Peyer's patch (tissue), 4 donors: ENCODE measurements at places on chromosomes 3 and 15. TPM values are rescaled to one million over a fixed set of nuclear protein-coding genes. Genes with fewer than 3 reads are reported as not detected.

MORC1 gene
- 0.54 TPM for total RNA-seq

DNA sequence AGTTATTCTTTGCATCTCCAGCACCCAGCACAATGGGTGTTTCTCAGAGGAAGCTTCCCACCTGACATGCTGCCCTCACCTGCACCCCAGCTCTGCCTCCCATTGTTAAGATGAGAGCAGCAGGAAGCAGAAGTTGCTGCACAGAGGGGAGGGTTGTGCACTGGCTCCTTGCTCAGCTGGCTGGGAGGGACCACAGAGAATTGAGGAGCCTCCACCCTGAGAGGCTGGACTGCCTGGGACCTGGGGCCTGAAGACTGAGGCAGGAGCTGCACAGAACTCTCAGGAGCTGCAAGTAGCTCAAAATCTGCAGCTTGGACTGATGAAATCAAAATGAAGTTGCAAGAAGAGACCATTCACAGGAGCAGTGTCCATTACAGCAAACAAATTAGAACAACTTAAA is 222.3 kb upstream of the LINGO1 start:
- no peak overlapping the region for H3K4me3 ChIP-seq
- H3K27ac ChIP-seq = no peak overlapping the region
- no peak for DNase-seq
- no peaks in the 10 kb centered on the region for H3K27me3 ChIP-seq
- H3K36me3 ChIP-seq = no peaks in the 10 kb centered on the region

TP63 gene
- 0.27 TPM for total RNA-seq

- peak overlapping the region; percentile 1 for H3K27ac ChIP-seq
- no peak for DNase-seq
- no peaks in the 10 kb centered on the region for H3K4me1 ChIP-seq
- no peaks in the 10 kb centered on the region for H3K27me3 ChIP-seq
- H3K36me3 ChIP-seq = no peaks in the 10 kb centered on the region
Observed at GRCh38 chr15:93048759-93049161, 40.3 kb downstream of the RGMA start.

METTL6 gene
- 9.5 TPM for total RNA-seq

- H3K4me3 ChIP-seq = no peak overlapping the region
- no peak for DNase-seq
- no peak overlapping the region for H3K27ac ChIP-seq
- no peaks in the 10 kb centered on the region for H3K4me1 ChIP-seq
Observed at GRCh38 chr3:35674451-35675109, 35.3 kb downstream of the ARPP21 start.

EIF3J gene
- total RNA-seq = 46.6 TPM

DNA sequence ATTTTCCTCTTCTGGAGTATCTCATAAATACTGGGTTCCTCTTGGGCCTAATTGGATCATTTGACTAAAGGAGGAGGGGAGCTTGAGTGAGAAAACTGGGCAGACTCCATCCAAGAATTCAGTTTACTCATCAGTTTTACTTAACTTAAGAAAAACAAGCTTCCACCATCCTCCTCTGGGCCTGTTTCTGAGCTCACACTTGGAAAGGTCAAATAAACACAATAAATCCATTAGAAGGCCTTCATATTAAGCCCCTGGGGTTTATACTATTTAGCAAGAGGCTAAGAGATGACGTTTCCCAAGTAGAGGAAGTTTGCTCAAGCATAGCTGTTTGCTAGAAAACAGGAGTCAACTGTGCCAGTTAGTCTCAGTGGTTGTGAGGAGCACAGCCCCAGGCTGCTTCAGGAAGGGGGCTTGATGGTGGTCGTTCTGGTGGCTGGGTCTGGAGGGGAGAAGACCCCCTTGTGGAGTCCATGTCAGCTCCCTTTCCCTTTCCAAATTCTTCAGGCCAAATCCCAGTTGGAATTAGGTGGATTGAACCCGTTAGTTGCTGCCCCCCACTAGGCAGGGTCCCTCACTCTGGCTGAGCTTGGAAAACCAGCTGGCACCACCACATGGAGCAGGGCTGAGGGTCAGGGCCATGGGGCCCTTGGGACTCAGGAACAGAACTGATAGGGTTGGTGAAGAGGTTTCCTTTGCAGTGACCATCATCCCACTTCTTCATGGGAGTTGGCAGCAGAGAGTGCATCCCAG is 64.8 kb downstream of the SPSB4 start:
- H3K27me3 ChIP-seq = no peaks in the 10 kb centered on the region
- no peak overlapping the region for H3K4me3 ChIP-seq
- DNase-seq = no peak
- peak overlapping the region; percentile 31 for H3K27ac ChIP-seq

DNA sequence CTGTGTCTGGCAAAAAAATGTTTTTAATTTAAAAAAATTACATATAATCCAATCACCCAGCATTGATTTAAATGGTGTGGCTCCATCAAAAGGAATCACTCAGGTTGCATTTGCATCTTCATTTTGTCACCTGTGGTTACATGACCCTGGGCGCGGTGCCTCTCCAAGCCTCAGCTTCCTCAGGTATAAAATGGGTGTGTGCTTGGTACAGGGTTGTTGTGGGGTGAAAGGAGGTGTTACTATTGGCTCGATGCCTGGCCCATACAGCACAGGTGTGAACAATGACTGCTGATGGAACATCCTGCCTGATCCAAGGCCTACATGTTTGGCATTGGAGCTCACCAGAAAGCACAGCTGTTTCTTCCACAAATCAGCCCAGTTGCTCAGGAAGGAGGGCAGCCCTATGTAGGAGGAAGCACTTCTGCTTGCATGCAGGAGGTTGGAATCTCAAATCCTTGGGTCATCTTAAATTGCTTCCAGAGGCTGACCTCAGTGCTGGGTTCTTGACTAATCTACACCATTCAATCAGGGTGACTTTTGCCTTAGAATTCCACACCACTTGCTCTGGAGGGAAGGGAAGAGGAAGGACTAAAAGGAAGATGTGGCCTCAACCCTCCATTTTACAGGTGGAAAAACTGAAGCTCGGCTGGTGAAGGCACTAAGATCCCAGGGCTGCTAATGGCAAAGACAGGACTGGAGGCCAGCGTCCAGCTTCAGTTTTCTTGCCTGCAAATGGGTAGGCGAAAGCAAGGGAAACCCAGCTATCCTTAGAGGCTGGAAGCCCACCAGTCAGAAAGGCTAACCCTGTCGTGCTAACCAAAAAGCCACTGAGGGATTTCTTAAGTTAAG is 31.7 kb downstream of the BHLHE40 start:
- no peaks in the 10 kb centered on the region for H3K36me3 ChIP-seq
- H3K4me1 ChIP-seq = peaks cover 8% of the 10 kb centered on the region
- H3K4me3 ChIP-seq = no peak overlapping the region
- no peak overlapping the region for H3K27ac ChIP-seq

GRCh38 chr3:11898611-11899325 is 52.1 kb upstream of the TAMM41 start:
- H3K36me3 ChIP-seq = no peaks in the 10 kb centered on the region
- DNase-seq = no peak
- no peak overlapping the region for H3K4me3 ChIP-seq
- no peaks in the 10 kb centered on the region for H3K4me1 ChIP-seq
- H3K27ac ChIP-seq = no peak overlapping the region
- no peaks in the 10 kb centered on the region for H3K27me3 ChIP-seq

GRCh38 chr3:138426211-138426610 is 8.2 kb upstream of the ESYT3 start:
- H3K4me3 ChIP-seq = no peak overlapping the region
- DNase-seq = no peak
- H3K4me1 ChIP-seq = no peaks in the 10 kb centered on the region
- H3K27me3 ChIP-seq = no peaks in the 10 kb centered on the region
- H3K36me3 ChIP-seq = no peaks in the 10 kb centered on the region
- H3K27ac ChIP-seq = no peak overlapping the region

DNA sequence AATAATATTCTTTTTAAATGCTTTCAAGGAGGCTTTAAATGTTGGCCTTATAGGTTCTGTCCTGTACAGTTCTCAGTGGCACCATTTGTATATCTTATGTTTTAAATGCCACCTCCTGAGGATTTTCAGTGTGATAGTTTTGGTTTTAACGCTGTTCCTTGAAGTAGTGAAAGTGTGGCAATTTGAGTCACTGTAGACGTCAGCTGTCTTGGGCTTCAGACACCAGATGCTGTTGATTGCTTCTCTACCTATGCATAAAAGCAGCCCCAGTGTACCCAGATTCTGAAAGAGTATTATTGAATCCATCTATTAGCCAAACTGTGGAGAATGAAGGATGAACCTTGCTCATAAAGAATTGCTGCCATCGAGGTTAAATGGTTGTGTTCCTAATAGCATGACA is 316.8 kb upstream of the GBE1 start:
- no peaks in the 10 kb centered on the region for H3K4me1 ChIP-seq
- H3K27ac ChIP-seq = no peak overlapping the region
- no peaks in the 10 kb centered on the region for H3K36me3 ChIP-seq

DNA sequence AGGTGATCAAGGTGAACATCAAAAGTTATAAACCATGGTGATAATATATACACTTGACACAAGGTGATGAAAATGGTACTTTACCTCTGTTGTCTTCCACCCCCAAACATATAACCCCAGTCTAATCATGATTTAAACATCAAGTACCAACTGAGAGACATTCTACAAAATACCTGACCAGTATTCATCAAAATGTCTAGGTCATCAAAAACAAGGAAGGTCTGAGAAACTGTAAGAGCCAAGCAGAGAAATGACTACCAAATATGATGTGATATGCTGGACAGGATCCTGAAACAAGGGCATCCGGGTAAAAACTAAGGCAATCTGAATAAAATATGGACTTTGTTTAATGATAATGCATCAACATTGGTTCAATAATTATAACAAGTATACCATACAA is 27.8 kb downstream of the EDC3 start:
- H3K27me3 ChIP-seq = no peaks in the 10 kb centered on the region
- H3K4me3 ChIP-seq = no peak overlapping the region
- DNase-seq = no peak
- H3K27ac ChIP-seq = no peak overlapping the region
- H3K36me3 ChIP-seq = no peaks in the 10 kb centered on the region
- H3K4me1 ChIP-seq = no peaks in the 10 kb centered on the region

DNA sequence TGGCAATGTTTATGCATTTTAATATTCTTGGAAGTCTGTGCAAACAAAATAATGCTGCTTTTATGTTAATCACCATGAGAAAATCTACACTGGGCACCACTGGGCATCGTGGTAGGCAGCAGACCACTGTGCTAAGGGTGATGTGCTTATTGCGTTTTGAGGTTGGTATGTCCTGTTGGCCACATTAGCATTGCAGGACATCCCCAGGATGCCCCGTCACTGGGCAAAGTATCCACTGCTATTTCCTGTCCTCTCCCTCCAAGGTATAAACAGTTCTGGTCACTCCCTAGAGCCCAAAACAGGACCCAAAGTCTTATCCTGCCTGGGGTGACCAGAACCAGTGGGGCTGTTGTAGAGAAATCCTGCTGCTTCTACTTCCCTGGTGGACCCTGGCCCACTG is 284.2 kb upstream of the ROPN1 start:
- no peak overlapping the region for H3K4me3 ChIP-seq
- no peaks in the 10 kb centered on the region for H3K27me3 ChIP-seq
- H3K27ac ChIP-seq = peak overlapping the region; percentile 37
- H3K4me1 ChIP-seq = no peaks in the 10 kb centered on the region
- no peaks in the 10 kb centered on the region for H3K36me3 ChIP-seq

- H3K36me3 ChIP-seq = no peaks in the 10 kb centered on the region
- no peaks in the 10 kb centered on the region for H3K27me3 ChIP-seq
- DNase-seq = no peak
- no peak overlapping the region for H3K4me3 ChIP-seq
- H3K4me1 ChIP-seq = no peaks in the 10 kb centered on the region
Observed at GRCh38 chr15:39685367-39685766, 97.3 kb downstream of the FSIP1 start.

- peaks cover 3% of the 10 kb centered on the region for H3K4me1 ChIP-seq
- H3K4me3 ChIP-seq = no peak overlapping the region
- H3K27ac ChIP-seq = no peak overlapping the region
- no peak for DNase-seq
Observed at GRCh38 chr3:47156396-47156795, 7.5 kb downstream of the SETD2 start.

DNA sequence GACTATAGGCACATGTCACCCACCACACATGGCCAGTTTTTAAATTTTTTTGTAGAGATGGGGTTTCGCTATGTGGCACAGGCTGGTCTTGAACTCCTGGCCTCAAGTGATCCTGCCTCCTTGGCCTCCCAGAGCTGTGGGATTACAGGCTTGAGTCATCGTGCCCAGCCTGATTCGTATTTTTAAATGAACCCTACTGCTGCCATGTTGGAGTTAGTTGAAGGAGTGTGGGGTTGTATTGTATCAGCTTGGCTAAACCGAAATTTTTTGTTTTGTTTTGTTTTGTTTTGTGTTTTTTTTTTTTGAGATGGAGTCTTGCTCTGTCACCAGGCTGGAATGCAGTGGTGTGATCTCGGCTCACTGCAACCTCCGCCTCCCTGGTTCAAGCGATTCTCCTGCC is 11.8 kb upstream of the ZNF770 start:
- H3K27ac ChIP-seq = no peak overlapping the region
- no peak overlapping the region for H3K4me3 ChIP-seq
- H3K27me3 ChIP-seq = no peaks in the 10 kb centered on the region
- no peak for DNase-seq
- H3K36me3 ChIP-seq = no peaks in the 10 kb centered on the region
